ENCODE measurements at places on chromosomes 7 and 10.

GRCh38 chr10:80659289-80659688 lies 121.6 kb downstream of the SH2D4B start:
- DNase-seq: no peak

DNA sequence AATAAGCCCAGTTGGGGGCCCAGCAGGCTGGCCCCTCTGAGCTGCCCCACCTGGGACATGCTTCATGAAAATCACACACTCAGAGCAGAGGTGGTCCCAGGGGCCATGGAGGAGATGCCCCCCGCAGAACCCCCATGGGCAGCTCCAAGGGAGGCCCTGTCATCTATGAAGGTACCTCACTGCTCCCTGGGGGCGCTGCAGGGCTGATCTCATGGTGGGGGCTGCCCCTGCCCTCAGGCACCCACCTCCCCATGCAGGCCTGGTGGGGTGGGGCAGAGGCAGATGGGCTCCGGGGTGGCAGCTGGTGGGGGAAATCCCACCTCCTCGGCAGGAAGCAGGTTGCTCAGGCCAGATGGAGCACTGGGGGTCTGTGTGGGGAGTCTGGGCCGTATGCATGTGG lies 60.5 kb downstream of the YKT6 start:
- DNase-seq: no peak

DNA sequence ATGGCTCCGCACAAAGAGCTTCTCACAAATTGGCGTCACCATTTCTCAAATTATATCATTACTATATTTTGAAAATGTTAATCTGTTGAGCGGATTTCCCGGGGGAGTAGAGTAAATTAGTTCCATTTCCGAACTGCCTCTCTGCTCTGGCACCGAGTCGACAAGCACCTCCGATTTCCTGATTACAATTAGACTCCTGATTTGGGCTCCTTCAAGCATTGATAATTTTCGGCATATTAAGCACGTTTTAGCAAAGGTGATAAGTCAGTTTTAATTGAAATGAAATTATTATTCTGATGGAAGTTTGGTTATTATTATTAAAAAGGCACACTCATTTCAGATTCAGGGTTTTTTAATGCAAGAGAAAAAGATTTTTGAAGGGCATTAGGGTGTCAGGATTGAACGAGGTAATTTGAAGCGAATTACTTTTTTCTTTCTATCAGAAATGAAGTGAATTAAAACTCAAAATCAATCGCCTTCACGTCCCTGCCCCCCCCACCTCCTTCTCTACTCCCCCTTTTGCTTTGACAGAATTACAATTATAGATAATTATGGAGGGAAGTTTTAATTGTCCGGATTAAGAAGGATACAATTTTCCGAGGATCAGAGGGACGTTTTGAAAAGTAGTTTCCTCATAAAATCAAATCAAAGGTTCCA lies 4.0 kb upstream of the UNCX start:
- no peak for DNase-seq

DNA sequence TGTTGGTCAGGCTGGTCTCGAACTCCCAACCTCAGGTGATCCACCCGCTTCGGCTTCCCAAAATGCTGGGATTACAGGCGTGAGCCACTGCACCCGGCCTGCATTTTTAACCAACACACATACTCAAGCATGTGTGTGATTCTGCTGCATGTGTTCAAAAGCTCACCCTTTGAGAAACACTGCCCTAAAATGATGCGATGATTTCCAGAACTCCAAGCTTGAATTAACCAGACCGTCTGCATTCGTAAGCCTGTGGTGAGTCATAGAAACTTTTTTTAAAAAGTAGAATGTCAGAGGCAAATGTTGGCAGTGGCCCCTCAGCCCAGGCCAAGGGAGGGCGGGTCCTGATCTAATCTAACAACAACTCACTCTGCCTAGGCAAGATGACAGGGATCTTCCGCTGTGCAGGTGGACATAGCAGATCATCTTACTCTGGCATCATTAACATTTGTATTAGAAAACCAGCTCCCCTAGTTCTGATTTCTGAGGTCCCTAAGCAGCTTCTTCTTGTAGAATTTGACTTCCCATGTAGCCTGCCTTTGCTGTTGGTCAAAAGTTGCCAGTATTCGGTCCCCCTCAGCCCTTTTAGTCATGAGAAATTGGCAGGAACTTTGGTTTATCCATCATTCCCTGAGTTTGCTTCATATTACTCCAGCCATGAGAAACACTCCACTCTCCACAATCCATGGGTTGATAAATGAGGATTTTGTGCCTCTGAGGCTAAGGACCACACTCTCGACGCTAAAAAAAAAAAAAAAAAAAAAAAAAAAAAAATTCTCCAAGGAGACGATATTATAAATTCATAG lies 190.4 kb downstream of the SKIDA1 start:
- no peak for DNase-seq

GRCh38 chr10:71829171-71829570 lies 21.9 kb downstream of the PSAP start:
- DNase-seq: no peak

DNA sequence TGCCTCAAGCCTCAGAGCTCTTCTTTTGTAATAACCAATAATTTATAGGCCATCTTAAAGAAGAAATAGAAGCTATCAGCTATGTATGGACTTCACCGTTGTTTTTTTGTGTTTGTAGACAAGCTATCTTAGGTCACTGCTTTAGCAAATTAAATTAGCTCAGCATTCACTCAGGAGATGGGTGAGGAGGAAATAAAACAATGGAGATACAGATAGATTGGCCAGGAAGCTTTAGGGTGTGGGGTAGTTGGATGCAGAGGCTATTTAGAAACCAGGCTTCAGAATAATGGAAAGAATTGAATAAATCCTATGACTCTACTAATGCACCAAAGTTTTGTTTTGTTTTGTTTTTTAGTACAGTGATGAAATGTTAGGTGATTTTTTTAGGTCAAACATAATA lies 66.1 kb downstream of the MDFIC start:
- DNase-seq: no peak

GRCh38 chr10:69715899-69716606 lies 85.7 kb upstream of the COL13A1 start:
- DNase-seq: no peak

DNA sequence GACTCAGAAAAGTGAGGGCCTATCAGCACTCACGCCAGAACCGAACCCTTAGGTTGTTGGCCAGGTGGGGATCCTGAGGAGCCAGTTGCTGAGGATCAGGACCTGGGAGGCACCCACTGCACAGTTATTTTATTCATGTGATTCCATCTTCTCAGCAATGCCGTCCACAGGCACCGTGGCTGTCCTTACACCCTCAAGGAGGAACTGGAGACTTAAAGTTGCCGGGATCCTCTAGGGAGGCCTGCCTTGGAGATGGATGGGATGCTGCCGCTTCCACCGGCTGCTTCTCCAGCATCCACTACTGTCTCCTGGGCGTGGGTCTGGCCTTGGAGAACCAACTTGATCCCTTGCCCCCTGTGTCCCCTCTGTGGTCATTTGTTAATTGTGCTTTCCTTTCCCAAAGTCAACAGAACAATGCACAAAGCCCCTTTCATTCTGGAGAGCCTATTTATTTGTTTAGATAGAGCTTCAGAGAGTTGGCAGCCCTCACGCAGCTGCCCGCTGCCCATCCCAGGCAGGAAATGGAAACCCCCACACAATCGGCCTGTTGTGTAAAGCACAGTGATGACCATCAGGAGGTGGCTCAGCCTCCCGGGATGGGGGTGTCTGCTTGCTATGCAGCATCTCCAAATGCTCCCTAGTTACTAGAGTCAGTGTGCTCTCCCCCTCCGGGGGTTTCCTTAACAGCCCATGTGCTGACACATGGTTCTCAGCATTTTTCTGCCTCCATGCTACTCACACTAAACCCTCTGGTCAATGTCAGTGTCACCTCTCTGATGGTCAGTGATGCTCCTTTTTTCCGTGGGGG lies 52.9 kb upstream of the IGFBP3 start:
- DNase-seq: no peak
